ENCODE measurements at places on chromosomes 12 and 14.

DNA sequence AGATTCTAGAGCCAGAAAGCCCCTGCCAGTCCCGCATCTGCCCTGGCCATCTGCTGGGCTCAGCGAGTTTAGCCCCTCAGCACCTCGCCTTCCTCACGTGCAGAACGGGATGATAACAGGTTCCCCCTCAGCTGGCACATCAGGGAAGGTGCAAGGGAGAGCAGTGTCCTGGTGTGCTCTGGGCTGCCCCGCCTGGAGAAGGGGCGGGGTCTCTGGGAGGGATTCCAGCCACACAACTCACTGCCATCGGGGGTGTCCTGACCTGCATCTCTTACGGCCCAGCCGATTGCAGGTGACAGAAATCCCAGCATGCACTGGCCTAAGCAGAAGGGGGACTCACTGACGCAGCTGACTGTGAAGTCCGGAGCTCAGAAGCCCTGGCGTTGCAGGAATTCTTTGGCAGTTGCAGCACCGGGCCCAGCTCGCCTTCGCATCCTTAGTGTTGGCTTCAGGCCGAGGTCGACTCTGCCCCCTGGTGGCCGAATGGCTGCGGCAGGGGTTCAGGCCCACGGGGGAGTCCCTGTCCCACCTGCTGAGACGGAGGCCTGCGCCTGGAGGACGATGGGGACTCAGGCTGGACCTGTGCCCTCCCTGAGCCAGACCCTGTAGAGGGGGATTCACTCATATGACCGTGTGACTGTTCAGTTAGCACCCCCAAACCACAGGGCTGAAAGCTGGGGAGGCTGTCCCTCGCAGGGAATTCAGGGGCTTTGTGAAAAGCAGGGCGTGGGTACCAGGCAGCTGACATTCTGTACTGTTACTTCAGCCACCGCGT, 178.6 kb downstream of the ADGRD1 start:
- peak; percentile 85 for DNase-seq

GRCh38 chr14:57526942-57527341, 33.3 kb upstream of the CCDC198 start:
- no peak for DNase-seq

GRCh38 chr12:18250313-18250916, 10.9 kb upstream of the PIK3C2G start:
- peak; percentile 65 for DNase-seq

DNA sequence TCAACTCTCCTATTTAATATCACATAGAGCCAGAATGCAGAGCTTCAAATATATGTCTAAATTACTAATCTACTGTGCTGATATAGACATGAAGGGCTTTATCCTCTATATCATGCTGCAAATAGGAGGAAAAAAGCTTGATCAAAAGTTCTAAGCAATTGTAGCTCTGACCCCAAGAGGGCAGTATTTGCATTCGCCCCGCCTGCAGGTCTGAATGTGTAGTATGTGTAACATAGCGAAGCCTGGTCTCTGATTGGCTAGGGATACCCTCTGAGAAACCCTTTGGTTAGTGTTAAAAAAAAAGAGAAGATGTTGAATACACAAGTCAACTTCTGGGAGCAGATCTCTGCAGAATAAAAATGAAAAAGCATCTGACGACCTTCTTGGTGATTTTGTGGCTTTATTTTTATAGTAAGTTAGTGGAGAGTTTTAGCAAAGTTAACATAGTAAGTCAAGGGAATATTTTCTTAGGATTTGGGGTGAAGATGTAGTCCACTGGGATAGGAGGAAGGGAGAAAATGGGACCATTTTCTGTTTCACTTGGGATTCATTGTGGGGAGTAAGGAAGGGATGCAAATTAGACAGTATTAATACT, 151.6 kb upstream of the OR4E1 start:
- no peak for DNase-seq

DNA sequence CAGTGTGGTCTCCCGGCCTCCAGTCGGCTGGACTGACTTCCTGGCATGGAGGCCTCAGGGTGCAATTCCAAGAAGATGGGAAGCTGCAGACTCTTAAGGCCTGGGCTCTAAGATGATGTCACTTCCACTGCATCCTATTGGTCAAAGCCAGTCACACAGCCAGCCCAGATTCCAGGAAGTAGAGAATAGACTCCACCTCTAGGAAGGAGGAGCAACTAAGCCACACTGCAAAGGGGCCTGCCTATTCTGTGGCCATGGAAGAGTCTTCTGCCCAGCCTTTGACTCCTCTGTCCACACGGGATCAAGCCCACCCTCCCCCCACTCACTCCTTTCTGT, 103.9 kb upstream of the RFLNA start:
- no peak for DNase-seq

GRCh38 chr12:91176358-91176757, 6.3 kb downstream of the DCN start:
- no peak for DNase-seq

GRCh38 chr12:11576104-11576503, 73.4 kb upstream of the ETV6 start:
- peak; percentile 45 for DNase-seq

DNA sequence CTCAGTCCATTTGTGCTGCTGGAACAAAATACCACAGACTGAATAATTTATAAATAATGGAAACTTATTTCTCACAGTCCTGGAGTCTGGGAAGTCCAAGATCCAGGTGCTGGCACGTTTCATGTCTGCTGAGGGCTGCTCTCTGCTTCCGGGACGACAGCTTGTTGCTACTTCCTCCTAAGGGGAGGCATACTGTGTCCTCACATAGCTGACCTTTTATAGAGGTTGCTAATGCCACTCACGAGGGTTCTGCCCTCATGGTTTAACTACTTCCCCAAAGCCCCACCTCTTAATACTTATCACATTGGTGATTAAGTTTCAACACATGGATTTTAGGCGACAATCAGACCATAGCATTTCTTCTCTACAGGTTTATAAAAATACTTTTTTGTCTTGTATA, 411.1 kb downstream of the NRXN3 start:
- DNase-seq = no peak

DNA sequence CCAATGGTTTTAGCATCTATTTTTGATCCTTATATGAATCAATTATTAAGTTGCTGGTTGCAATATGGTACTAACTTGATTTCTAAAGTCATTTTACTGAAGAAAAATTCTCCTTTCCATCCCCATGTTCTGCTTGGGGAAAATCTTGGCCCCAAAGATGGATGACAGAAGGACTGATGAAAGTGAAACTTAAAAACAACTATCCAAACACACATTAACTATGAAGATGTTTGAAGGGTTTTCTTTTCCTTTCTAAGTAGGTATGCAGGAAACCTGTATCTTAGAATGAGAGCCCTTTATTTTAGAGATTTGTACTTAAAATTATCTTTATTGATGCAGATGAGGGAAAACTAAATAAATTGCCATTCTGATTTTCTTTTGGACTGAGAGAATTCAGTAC, 5.9 kb downstream of the C12orf71 start:
- no peak for DNase-seq

GRCh38 chr12:79934281-79935020, 446 bp downstream of the PPP1R12A start:
- DNase-seq = peak; percentile 53

DNA sequence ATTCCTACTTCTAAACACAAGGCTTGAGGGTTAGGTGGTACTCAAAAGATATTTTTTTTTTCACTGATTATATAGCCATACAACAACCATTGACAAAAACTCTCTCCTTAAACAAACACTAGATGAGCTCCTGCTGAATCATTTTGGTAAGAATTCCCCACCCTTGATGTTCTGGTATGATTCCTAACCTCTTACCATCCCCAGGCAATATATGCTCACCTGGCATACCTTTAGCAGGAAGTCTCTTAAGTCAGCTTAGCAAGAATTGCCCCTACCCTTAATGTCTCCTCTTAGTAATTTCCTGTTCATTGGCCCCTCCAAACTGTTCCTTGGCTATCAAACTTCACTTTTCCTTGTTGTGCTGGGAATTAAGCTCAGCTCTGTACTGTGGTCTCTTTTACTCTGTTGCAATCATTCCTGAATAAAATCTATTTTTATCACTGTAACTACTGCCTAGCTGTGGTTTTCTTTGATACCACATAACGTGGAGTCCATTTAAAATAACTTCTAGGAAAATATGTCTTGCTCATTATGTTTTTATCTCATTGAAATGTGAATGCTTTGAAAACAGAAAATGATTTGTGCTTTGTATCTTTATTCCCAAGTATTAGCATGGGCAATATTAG, 712.6 kb downstream of the SLC16A7 start:
- no peak for DNase-seq

- DNase-seq = peak; percentile 13
These were observed 86.7 kb downstream of the BCL2L14 start for GRCh38 chr12:12157424-12157823.

GRCh38 chr12:105235281-105235731, 668 bp downstream of the APPL2 start:
- DNase-seq = no peak

GRCh38 chr12:111386885-111387284, 18.0 kb upstream of the PHETA1 start:
- DNase-seq = no peak

DNA sequence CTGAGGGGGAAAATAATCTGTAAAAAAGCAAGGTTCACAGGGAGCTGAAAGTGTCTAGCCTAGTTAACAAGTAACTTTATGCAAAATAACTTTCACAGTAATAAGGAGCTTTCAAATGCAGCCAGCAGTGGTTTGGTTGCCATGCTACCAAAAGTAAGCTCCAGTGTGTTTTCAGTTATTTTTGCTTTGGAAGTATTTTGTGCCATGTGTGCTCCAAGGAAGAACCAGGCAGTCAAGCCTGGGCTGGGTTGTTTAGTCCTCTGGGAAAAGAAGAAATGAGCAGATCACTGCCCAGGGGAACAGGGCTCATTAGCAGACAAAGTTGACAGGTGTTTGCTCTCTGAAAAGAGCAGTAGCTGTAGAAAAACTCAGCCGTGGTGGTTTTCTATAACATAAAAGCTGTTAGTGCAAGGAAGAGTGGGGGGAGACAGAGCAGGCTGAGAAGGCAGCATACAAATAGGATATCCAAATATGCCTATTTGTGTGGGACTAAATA, 92.8 kb upstream of the TMTC2 start:
- DNase-seq = no peak

GRCh38 chr14:104277416-104278213, 139.2 kb downstream of the KIF26A start:
- DNase-seq = no peak

DNA sequence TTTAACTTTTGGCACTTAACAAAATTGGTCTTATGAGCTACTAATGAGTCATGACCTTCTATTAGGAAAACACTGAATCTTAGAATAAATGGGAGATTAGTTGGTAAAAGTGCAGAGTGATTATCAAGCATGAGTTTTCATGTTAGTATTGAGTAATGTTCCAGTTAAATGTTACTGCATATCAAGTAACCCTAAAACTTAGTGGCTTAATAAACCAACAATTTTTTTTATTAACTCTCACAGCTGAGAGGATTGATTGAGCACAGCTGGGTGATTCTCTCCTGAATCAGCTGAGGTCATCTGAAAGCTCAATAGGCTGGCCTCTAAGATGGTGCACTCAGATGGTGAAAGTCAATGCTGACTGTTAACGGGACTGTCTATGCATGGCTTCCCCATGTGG, 248.6 kb downstream of the BCL11B start:
- no peak for DNase-seq
